ENCODE measurements at places on chromosomes 12 and 14.

DNA sequence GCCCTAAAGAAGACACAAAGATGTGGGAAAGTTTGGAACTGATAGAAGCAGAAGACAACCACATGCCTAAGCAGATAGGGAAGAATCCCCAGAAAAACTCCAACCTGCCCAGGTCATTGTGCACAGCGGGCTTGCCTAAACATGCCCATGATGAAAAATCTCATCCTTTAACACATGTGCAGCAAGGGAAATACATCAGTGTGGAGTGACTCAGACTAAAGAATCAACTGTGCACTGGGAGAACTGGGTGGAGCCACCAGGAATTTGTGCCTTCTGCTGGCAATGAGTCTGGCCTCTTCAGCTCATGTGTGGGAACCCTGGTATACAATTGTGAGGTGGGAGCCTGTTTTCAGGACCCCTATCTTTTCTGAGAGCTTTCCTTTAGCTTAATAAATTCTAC is 398.5 kb downstream of the FSCB start:
- no peak for DNase-seq

DNA sequence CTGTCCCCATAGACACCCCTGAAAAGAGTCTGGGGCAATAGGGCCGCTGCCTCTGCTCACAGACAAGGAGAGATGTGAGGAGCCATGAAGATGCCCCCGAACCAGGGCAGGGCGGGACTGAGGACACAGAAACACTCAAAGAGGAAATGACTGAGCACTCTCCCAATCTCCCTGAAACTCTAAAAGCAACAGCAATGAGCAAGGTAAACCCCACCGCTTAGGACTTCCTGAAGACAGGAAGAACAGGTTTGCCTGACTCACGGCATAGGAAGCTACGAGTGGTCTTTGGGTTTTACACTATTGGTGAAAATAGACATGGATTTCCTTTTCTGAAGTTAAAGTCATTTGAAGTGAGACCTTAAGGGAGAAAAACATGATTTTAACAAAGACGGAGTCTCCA is 32.5 kb downstream of the STX2 start:
- no peak for DNase-seq

- DNase-seq, result no peak
These were observed 41.1 kb downstream of the GRIP1 start for GRCh38 chr12:66637699-66638301.

DNA sequence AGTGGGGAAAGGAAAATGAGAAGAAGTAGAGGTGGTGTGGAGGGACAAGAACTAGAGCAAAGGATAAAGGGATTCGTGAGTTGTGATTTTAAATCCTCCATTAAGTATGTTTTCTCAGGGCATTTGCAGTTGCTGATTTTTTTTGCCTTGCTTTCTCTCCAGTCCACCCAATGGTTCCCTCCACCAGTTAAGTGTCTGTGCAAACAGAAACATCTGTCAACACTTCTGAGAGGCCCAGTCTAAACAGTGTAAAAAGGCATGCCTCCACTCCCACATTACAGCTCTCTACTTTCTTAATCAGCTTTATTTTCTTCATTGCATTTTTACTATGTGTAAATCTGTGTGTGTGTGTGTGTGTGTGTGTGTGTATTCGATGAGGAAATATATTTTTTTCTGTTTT is 141.2 kb downstream of the PPFIA2 start:
- no peak for DNase-seq

DNA sequence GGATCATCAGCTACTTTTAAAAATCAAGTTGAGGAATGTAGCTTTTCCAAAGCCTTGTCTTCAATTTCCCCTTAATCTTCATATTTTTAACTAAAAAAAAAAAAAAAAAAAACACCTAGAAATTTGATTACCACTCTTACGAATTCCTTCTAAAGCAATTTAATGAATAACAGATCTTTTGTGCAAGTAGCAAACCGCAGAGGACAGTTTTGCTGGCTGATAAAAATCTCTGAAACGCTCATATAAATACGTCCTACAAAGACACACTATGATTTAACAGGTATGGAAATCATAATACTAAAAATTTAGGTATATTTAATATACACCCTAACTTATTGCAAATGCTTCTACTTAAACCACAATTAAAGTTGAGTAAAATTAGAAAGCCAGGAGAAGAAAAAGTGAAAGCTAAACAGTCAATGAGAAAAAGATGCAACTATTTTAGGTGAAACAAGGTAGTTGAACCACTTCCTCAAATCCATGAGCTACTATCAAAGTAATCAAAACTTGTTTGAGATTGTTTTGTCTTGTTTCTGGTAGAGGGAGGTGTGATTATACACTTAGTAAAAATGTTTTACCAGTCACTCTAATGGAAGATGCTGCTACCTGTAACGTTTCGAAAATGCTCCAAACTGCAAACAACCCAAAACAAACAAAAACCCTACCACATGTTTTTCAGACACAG is 2.2 kb downstream of the PAWR start:
- DNase-seq, result no peak

- DNase-seq, result no peak
These were observed 881.9 kb downstream of the GALC start for GRCh38 chr14:87111126-87111525.

DNA sequence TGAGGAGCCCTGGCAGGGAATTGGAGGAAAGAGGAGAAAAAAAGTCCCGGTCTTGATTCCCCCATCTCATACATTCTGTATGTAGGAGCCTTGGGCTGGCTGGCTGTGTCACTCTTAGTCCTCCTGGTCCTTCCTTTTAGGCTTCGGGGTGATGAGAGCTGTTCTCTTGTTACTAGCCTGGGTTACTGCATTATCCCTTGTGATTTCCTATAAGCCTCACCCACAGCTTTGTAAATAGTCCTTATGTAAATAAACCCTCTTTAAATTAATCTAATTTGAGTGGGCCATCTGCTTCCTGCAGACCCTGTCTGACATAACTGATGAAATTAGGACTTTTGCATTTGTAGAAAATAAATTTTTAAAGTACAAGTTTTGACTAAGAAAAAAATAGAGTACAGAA is 19.2 kb downstream of the DNM1L start:
- no peak for DNase-seq

- no peak for DNase-seq
These were observed 624.6 kb downstream of the AACS start for GRCh38 chr12:125689576-125690410.

- DNase-seq, result no peak
These were observed 171.7 kb downstream of the MIPOL1 start for GRCh38 chr14:37369425-37369824.

- DNase-seq, result no peak
These were observed 33.5 kb upstream of the SPIC start for GRCh38 chr12:101441461-101442224.

- no peak for DNase-seq
These were observed 12.4 kb upstream of the CCDC91 start for GRCh38 chr12:28177905-28178304.

DNA sequence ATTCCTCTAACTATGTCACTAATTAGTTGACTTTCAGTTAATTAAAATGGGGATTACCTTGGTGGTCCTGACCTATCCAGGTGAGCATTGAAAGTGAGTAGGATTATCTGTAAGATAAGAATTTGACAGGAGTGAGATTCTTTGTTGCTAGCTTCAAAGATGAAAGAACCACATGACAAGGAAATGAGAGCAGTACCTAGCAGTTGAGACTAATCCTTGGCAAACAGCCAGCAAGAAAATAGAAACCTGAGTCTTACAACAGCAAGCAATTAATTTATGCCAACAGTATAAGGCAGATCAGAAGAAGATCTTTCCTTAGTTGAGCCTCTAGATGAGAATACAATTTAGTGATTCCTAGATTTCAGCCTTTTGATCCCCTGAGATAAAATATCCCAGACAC is 1058.4 kb downstream of the LRFN5 start:
- no peak for DNase-seq

DNA sequence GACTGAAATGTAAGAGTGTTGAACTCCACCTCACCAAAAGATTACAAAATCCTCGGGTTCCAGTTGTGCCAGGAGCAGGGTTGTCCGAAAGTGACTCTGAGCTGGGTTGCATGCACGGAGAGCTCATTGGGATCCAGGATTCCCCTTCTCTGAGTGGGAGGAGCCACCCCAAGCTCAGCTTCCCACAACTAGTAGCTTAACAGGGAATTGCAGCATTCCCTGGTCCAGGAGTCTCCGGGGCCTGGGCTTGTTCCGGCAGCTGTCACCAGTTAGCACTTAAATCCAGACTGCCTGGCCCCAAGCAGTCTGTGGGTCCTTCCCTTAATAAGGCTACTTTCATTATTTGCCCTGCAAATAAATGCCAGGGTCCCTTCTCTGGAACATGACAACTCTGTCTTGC is 50.1 kb downstream of the CD9 start:
- no peak for DNase-seq

DNA sequence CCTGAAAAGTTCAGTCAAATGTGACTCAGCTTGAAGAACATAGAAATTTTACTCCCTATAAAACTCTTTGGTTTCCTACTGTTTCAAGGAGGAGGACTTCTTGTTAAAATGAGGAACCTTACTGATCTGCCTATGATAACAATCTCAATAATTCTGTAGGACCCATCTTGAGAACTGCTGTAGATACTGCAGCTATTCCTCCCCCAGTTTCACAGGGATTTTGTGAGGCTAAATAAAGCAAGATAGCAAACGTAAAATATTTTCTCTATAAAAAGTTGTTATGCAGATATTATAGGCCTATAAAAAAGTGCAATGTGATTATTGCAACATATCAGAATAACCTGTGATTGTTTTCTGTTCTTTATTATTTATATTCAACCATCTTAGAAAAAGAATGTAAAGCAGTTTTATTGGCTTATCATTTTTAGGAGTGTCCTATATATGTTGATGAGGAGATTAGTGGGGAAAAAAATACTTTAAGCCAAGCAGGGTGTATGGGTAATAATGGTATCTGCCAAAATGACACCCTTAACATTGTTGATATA is 12.1 kb downstream of the CLEC14A start:
- no peak for DNase-seq

GRCh38 chr14:71651228-71651627 is 281.0 kb upstream of the RGS6 start:
- DNase-seq, result peak; percentile 87

DNA sequence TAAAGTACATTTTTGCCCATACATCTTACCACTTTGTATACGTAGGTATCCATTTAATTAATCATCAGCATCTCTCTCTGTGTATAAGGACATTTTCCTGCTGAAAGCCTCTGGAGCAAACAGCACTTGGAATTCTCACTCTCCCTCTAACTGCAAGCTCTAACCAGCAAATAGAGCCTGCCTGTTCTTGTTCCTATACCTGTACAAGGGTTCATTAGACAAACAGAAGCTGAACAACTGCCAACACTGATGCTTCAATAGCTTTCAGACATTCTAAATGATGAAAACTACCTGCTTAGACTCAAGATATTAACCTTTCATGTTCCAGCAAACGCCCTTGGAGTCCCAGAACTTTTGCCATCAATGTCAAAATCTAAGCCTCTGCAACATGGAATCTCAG is 98.0 kb downstream of the KCNH5 start:
- no peak for DNase-seq

GRCh38 chr12:87897662-87898061 is 131.5 kb downstream of the C12orf50 start:
- no peak for DNase-seq

All from AG04449 (cell line).